ENCODE measurements at places on chromosomes 2 and 18. TPM values are rescaled to one million over a fixed set of nuclear protein-coding genes. Genes with fewer than 3 reads are reported as not detected.

DNA sequence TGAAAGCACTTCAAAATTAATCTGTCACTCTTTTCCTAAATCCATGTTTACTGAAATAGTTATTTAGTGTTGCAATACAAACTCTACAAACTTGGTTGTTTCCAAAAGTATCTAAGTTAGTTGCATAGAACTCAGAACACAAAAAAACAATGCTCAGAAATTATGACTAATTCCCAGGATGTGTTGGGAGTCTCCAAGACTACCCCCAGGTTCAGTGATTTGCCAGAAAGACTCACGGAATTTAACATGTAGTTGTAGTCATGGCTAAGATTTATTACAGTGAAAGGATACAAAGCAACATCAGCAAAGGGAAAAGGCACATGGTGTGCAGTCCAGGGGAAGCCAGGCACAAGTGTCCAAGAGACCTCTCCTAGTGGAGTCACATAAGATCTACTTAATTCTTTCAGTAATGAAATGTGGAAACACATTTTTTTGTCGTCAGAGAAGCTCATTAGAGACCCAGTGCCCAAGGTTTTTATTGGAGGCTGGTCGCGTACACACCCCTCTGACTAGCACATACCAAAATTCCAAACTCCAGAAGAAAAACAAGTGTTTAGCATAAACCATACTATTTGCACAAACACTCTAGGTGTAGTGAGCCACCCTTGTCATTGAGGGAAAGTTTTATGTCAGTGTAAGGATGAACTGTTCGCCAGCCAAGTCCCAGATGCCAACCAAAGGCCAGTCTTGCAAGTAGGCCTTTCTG lies 43.3 kb upstream of the CYP20A1 start:
- no peak overlapping the region for H3K27ac ChIP-seq
- peaks cover 10% of the 10 kb centered on the region for H3K36me3 ChIP-seq
- no peak overlapping the region for H3K4me3 ChIP-seq
- no peaks in the 10 kb centered on the region for H3K27me3 ChIP-seq
- no peak for DNase-seq

DNA sequence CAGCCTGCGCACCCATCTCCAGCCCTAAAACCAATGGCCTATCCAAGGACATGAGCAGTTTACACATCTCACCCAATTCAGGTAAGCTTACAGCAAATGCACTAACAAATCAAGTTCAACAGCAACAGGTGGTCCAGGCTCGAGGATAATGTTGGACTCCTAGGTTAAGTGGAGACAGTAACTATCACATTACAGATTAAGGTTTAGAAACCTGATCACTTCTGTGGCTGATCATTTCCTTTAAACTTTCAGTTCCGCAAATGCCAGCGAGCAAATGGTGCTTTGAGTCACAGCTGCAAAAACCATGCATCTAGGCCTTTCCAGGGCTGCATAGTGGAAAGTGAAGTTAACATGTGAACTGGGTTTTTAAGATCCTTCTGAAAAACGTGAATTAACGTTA lies 259.4 kb downstream of the GBX2 start:
- no peak overlapping the region for H3K27ac ChIP-seq
- no peak overlapping the region for H3K4me3 ChIP-seq
- no peaks in the 10 kb centered on the region for H3K36me3 ChIP-seq
- no peak for DNase-seq

- no peak overlapping the region for H3K27ac ChIP-seq
- no peak for DNase-seq
- no peaks in the 10 kb centered on the region for H3K4me1 ChIP-seq
- H3K36me3 ChIP-seq, result no peaks in the 10 kb centered on the region
- H3K4me3 ChIP-seq, result no peak overlapping the region
- H3K27me3 ChIP-seq, result no peaks in the 10 kb centered on the region
These were observed 68.1 kb downstream of the CDH2 start for GRCh38 chr18:28108814-28109213.

- no peak overlapping the region for H3K4me3 ChIP-seq
- no peaks in the 10 kb centered on the region for H3K27me3 ChIP-seq
- H3K27ac ChIP-seq, result no peak overlapping the region
These were observed 85.6 kb downstream of the NCOA1 start for GRCh38 chr2:24576617-24577016.

DNA sequence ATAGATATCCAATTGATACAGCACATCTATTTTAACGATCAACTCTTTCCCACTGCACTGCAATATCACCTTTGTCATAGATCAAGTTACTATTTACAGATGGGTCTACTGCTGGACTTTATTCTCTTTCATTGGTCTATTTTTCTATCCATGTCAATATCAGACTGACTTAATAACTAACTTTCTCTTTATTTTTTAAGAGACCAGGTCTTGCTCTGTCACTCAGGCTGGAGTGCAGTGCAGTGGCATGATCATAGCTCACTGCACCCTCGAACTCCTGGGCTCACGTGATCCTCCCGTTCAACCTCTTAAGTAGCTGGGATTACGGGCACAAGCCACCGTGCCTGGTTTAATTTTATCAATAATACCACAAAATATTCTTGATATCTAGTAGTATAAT lies 71.2 kb downstream of the TLK1 start:
- DNase-seq, result no peak
- no peak overlapping the region for H3K27ac ChIP-seq
- no peak overlapping the region for H3K4me3 ChIP-seq
- H3K4me1 ChIP-seq, result no peaks in the 10 kb centered on the region
- H3K27me3 ChIP-seq, result no peaks in the 10 kb centered on the region
- no peaks in the 10 kb centered on the region for H3K36me3 ChIP-seq

- DNase-seq, result no peak
- H3K27ac ChIP-seq, result no peak overlapping the region
- no peaks in the 10 kb centered on the region for H3K36me3 ChIP-seq
- no peaks in the 10 kb centered on the region for H3K27me3 ChIP-seq
These were observed 112.8 kb downstream of the PHLPP1 start for GRCh38 chr18:62828091-62828640.

- no peaks in the 10 kb centered on the region for H3K4me1 ChIP-seq
- H3K4me3 ChIP-seq, result no peak overlapping the region
- no peak for DNase-seq
- no peaks in the 10 kb centered on the region for H3K36me3 ChIP-seq
- H3K27ac ChIP-seq, result peak overlapping the region; percentile 18
These were observed 35.8 kb downstream of the MTCL1 start for GRCh38 chr18:8741117-8741516.

DNA sequence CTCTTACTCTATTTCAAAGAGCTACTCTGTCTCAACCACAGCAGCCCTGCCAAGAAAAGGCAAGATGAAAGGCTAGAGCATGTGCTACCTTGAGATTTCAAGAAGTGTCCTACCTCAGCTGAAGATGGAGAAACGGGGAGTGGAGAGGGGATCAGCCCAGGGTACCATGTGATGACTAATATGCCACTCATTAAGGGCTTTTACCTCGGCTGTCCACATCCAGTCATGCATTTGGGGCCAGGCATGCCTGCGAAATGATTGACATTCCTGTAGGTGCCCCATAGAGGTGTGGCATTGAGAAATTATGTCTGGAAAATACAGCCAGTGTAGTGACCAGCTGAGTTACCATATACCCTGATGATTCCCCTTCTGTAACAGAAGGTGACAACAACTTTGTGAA lies 96.1 kb downstream of the NRP2 start:
- H3K27me3 ChIP-seq, result no peaks in the 10 kb centered on the region
- H3K36me3 ChIP-seq, result no peaks in the 10 kb centered on the region
- no peak for DNase-seq
- H3K27ac ChIP-seq, result no peak overlapping the region
- H3K4me3 ChIP-seq, result no peak overlapping the region

- DNase-seq, result no peak
- H3K4me1 ChIP-seq, result no peaks in the 10 kb centered on the region
- H3K27ac ChIP-seq, result no peak overlapping the region
- no peak overlapping the region for H3K4me3 ChIP-seq
- H3K36me3 ChIP-seq, result no peaks in the 10 kb centered on the region
These were observed 92.8 kb downstream of the AQP4 start for GRCh38 chr18:26772691-26773090.

- no peaks in the 10 kb centered on the region for H3K27me3 ChIP-seq
- H3K4me3 ChIP-seq, result no peak overlapping the region
- H3K4me1 ChIP-seq, result peaks cover 6% of the 10 kb centered on the region
- no peak for DNase-seq
These were observed 28.6 kb upstream of the SLC35F5 start for GRCh38 chr2:113784823-113785744.

DNA sequence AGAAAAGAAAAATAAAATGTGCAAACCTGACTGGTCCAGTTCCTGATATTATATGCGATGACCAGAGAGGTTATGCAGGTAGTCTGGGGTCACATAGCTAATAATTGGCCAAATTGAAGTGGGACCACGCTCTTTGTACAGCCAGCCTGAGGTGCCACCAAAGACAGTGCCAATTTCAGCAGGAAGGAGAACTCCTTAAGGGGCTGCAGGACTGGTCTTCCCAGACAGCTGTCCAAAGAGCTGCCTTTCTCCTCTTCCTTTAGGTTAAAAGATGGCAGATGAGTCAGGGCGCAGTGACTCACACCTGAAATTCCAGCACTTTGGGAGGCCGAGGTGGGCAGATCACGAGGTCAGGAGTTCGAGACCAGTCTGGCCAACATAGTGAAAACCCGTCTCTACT lies 95.5 kb downstream of the ACKR3 start:
- no peak overlapping the region for H3K27ac ChIP-seq
- no peaks in the 10 kb centered on the region for H3K27me3 ChIP-seq
- H3K4me3 ChIP-seq, result no peak overlapping the region
- no peak for DNase-seq

DNA sequence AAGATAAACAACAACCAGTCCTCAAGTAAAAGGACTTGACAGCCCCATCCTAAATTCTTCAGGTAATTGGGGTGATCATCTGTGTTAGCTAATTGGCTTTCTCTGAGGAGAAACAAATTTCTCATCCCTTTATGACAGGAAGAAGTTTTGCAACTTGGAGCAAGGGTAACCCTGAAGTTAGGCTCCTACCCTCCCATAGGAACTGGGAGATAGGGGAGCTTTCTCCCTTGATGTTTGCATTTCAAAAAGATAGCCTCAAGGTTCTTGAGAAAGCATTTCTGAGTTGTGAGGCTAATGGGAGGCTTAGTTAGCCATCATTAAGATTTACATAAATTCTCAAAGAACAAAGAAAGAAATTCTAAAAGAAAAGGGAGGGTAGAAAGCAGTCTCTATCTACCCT lies 95.4 kb downstream of the MAP2 start:
- DNase-seq, result no peak
- H3K27ac ChIP-seq, result no peak overlapping the region
- no peak overlapping the region for H3K4me3 ChIP-seq
- H3K27me3 ChIP-seq, result no peaks in the 10 kb centered on the region

- DNase-seq, result no peak
- H3K27ac ChIP-seq, result no peak overlapping the region
- no peaks in the 10 kb centered on the region for H3K27me3 ChIP-seq
- no peaks in the 10 kb centered on the region for H3K36me3 ChIP-seq
These were observed 48.8 kb upstream of the LPIN2 start for GRCh38 chr18:3061581-3062312.

DNA sequence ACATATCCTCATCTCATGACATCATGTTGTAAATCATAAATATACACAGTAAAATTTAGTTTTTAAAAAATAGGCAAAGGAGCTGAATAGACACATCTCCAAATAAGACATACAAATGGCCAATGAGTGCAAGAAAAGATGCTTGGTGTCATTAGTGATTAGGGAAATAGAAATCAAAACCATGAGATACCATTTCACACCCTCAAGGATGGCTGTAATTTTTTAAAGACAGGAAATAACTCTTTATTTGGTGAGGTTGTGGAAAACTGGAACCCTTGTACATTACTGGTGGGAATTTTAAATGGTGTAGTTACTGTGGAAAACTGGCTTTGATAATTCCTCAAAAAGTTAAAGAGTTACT lies 141.6 kb downstream of the PTRHD1 start:
- no peaks in the 10 kb centered on the region for H3K36me3 ChIP-seq
- H3K4me1 ChIP-seq, result peaks cover 5% of the 10 kb centered on the region
- no peak for DNase-seq
- no peak overlapping the region for H3K4me3 ChIP-seq

DNA sequence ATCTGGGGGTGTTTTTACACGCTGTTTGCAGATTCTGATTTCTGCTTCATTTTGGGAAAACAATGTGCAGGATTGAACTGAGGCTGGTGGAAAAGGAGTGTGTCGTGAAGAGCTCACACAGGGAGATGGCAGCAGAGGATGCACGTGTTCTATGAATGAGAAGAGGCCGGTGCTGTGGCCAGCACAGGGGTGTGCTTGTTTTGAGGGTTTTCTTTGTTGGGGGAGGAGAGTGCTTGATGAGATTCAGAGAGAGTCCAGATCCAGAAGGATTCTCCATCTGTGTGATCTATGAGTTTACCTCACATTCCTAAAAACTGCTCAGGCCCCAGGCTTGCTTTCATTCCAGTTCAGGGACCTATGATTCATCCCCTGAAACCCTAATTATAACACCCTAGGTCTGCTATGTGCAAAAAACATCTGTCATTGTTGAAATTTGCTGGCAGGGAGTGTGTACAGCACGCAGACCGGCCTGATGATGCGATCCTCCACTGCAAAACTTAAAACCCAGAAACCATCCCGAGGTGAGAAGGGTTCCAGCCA lies 12.1 kb downstream of the TGFA start:
- H3K4me3 ChIP-seq, result no peak overlapping the region
- no peak overlapping the region for H3K27ac ChIP-seq
- DNase-seq, result no peak
- H3K4me1 ChIP-seq, result no peaks in the 10 kb centered on the region
- no peaks in the 10 kb centered on the region for H3K36me3 ChIP-seq

GRCh38 chr2:62808554-62808953 lies 103.0 kb downstream of the EHBP1 start:
- no peak overlapping the region for H3K27ac ChIP-seq
- no peaks in the 10 kb centered on the region for H3K36me3 ChIP-seq
- no peak for DNase-seq
- no peak overlapping the region for H3K4me3 ChIP-seq

DNA sequence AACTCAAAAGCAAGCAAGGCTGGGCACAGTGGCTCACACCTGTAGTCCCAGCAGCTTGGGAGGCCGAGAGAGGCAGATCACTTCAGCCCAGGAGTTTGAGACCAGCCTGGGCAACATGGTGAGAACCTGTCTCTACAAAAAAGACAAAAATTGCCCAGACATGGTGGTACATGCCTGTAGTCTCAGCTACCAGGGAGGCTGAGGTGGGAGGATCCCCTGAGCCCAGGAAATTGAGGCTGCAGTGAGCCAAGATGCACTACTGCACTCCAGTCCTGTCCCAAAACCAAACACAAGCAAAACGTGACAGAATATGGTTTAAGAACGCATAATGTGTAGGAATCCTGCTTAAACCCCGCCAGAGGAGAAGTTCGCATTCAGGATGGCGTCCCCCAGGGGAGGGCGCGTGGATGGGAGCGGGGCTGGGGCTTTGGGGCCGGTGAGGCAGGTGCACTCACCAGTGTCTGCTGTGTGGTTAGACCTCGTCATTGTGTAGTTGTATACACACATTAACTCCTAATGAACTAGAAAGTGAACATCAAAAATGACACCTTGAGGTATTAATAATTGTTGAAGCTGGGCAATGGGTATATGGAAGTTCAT lies 5.4 kb downstream of the COLEC11 start:
- no peaks in the 10 kb centered on the region for H3K27me3 ChIP-seq
- no peaks in the 10 kb centered on the region for H3K36me3 ChIP-seq
- no peak overlapping the region for H3K4me3 ChIP-seq

- no peaks in the 10 kb centered on the region for H3K27me3 ChIP-seq
- H3K27ac ChIP-seq, result no peak overlapping the region
- H3K4me1 ChIP-seq, result no peaks in the 10 kb centered on the region
- DNase-seq, result no peak
These were observed 8.6 kb upstream of the SMAD4 start for GRCh38 chr18:51021226-51021965.

CYP27A1 gene
- 3.1 TPM for total RNA-seq

SERTAD2 gene
- 4.6 TPM for total RNA-seq

PAX8 gene
- total RNA-seq, result 1.00 TPM

CABYR gene
- total RNA-seq, result 0.67 TPM

PAIP2B gene
- 49.2 TPM for total RNA-seq

SLC5A7 gene
- total RNA-seq, result not detected

HMSD gene
- not detected for total RNA-seq

TM4SF20 gene
- total RNA-seq, result not detected

MAL gene
- 0.28 TPM for total RNA-seq

C2orf78 gene
- not detected for total RNA-seq
